Esophagus muscularis mucosa (tissue), 4 donors: ENCODE measurements at places on chromosomes 7 and 10. TPM values are rescaled to one million over a fixed set of nuclear protein-coding genes. Genes with fewer than 3 reads are reported as not detected.

GRCh38 chr10:71348850-71349249 is 29.8 kb downstream of the SLC29A3 start:
- no peaks in the 10 kb centered on the region for H3K27me3 ChIP-seq
- H3K36me3 ChIP-seq, result peaks cover 6% of the 10 kb centered on the region
- no peak overlapping the region for H3K27ac ChIP-seq
- peaks cover under 1% of the 10 kb centered on the region for H3K4me1 ChIP-seq
- no peak overlapping the region for H3K4me3 ChIP-seq

- H3K4me1 ChIP-seq, result peaks cover 26% of the 10 kb centered on the region
- no peak for DNase-seq
- no peak overlapping the region for H3K27ac ChIP-seq
- H3K36me3 ChIP-seq, result no peaks in the 10 kb centered on the region
Observed at GRCh38 chr10:6123532-6123931, 34.7 kb downstream of the RBM17 start.

DNA sequence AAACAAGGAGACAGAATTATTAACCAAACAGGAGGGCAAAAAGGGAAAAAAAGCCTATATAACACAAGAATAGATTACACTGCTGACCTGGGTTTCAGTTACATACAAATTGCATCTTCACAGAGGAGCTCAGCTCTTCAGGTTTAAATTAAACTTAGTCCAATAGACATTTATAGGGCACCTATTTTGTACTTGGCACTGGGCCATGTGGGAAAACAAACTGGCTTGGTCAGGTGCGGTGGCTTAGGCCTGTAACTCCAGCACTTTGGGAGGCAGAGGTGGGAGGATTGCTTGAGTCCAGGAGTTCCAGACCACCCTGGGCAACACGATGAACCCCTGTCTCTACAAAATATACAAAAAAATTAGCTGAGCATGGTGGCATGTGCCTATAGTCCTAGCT is 62.3 kb upstream of the CCDC6 start:
- no peak overlapping the region for H3K4me3 ChIP-seq
- no peaks in the 10 kb centered on the region for H3K36me3 ChIP-seq
- no peak overlapping the region for H3K27ac ChIP-seq
- DNase-seq, result no peak

- DNase-seq, result no peak
- no peak overlapping the region for H3K27ac ChIP-seq
- H3K36me3 ChIP-seq, result no peaks in the 10 kb centered on the region
- H3K4me3 ChIP-seq, result no peak overlapping the region
- H3K4me1 ChIP-seq, result no peaks in the 10 kb centered on the region
Observed at GRCh38 chr7:139984642-139985539, 77.9 kb downstream of the PARP12 start.

GRCh38 chr10:71217266-71218045 is 5.1 kb downstream of the UNC5B start:
- no peaks in the 10 kb centered on the region for H3K27me3 ChIP-seq
- peak overlapping the region; percentile 59 for H3K27ac ChIP-seq
- peaks cover 39% of the 10 kb centered on the region for H3K4me1 ChIP-seq
- H3K36me3 ChIP-seq, result no peaks in the 10 kb centered on the region
- H3K4me3 ChIP-seq, result peak overlapping the region; percentile 62

DNA sequence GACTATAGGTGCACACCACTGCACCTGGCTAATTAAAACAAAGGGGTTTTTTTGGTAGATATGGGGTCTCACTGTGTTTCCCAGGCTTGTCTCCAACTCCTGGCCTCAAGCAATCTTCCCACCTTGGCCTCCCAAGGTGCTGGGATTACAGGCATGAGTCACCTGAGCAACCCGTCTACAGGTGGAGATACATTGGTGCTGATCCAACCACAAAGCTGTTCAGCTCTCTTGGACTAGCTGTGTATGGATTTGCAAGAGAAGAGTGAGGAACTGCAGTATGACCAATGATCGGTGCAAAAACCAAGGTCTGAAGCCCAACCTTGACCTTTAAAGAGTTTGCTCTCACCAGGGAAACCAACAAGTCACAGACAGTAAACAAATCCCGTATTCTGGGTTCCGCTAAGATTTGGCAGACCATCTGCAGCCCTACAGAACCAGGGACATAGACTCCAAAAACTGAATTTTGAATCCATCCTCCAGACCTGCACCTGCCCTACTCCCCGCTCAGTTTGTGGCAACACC is 18.9 kb downstream of the EPHB4 start:
- no peak overlapping the region for H3K4me3 ChIP-seq
- H3K27me3 ChIP-seq, result no peaks in the 10 kb centered on the region

- peak overlapping the region; percentile 51 for H3K27ac ChIP-seq
- H3K4me3 ChIP-seq, result no peak overlapping the region
- DNase-seq, result no peak
- no peaks in the 10 kb centered on the region for H3K27me3 ChIP-seq
- H3K4me1 ChIP-seq, result peaks cover 30% of the 10 kb centered on the region
Observed at GRCh38 chr7:897771-898376, 21.5 kb downstream of the GET4 start.

DNA sequence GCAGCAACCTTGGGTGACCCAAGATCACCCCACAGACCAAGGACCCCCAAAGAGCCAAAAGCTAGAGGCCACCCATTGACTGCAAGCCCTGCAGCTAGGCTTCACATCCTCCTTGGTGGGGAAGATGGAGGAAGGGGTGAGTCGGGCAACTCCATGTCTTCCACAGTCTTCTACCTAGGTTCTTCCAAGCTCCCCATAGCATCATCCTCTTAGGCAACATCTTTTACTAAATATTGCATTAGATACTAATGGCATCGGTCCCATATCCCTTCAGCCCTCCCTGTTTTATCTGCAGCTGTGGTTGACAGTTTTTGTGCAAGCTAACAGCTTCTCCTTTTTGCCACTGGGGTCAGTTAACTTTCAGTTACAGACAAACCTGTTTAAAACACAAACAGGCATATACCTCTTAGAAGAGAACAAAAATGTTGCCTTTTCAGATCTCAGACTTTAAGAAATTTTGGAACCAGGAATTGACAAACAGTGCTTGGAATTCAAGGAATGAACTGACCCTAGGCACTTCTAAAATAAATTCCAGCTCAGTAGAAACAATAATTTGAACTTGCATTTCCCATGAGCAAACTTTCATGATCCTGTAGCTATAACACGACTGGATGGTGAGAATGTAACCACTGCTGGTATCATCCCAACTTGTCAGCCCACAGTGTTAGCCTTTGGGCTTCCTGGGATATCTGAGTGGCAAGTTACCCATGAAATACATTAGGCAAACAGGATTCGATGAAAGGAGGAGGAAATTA is 33.9 kb upstream of the MSMB start:
- H3K4me1 ChIP-seq, result no peaks in the 10 kb centered on the region
- DNase-seq, result peak; percentile 79
- H3K27me3 ChIP-seq, result no peaks in the 10 kb centered on the region
- H3K36me3 ChIP-seq, result no peaks in the 10 kb centered on the region
- no peak overlapping the region for H3K27ac ChIP-seq
- H3K4me3 ChIP-seq, result no peak overlapping the region

- H3K27ac ChIP-seq, result no peak overlapping the region
- H3K4me3 ChIP-seq, result no peak overlapping the region
- no peaks in the 10 kb centered on the region for H3K36me3 ChIP-seq
- H3K27me3 ChIP-seq, result no peaks in the 10 kb centered on the region
- DNase-seq, result peak; percentile 92
Observed at GRCh38 chr7:51067757-51068156, 248.9 kb downstream of the COBL start.

DNA sequence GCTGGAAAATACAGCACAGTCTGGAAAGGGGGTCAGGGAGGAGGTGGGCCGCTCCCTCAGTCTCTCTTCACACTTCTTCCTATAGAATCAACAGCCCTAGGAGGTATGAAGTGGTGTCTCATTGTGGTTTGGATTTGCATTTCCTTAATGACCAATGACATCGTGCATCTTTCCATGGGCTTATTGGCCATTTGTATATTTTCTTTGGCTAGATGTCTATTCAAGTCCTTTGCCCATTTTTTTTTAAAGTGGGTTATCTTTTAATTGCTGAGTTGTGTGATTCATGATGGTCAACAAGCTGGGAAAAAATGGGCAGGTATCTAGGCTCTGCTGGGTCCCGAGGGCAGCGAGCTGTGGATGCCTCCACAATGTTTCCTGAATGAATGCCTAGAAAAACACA is 29.1 kb downstream of the TMEM130 start:
- H3K4me3 ChIP-seq, result no peak overlapping the region
- H3K36me3 ChIP-seq, result no peaks in the 10 kb centered on the region
- no peaks in the 10 kb centered on the region for H3K4me1 ChIP-seq
- DNase-seq, result no peak
- H3K27me3 ChIP-seq, result peaks cover 41% of the 10 kb centered on the region

DNA sequence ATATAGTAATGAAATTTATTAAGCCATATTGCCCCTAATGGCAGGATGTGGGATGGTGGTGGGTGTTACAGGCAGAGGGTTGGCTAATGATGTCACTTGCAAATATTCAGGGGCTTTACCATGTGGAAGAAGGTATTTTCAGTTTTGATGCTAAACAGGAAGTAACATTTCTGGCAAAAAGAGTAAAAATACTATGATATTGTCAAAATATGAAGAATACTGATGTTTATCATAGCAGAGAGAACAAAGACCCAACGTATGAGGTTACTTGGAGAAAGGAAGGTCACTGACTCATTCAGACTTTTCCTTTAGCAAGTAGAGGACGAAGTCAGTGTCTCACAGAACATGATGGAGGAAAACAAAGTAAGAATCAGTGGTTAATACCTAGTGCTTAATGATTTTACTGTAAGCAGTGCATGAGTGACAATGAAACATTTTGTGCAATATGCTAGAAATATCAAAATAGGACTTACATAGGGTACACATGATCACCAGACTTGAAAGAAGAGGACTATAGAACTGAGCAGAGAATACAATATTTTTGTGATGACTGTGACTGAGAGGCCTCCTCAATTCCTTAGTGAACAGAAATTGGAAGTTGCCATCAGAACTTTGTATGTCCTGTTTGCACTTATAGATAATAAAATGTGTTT is 89.7 kb upstream of the STEAP4 start:
- no peak overlapping the region for H3K4me3 ChIP-seq
- H3K4me1 ChIP-seq, result no peaks in the 10 kb centered on the region
- no peaks in the 10 kb centered on the region for H3K36me3 ChIP-seq
- no peak overlapping the region for H3K27ac ChIP-seq
- DNase-seq, result no peak

DNA sequence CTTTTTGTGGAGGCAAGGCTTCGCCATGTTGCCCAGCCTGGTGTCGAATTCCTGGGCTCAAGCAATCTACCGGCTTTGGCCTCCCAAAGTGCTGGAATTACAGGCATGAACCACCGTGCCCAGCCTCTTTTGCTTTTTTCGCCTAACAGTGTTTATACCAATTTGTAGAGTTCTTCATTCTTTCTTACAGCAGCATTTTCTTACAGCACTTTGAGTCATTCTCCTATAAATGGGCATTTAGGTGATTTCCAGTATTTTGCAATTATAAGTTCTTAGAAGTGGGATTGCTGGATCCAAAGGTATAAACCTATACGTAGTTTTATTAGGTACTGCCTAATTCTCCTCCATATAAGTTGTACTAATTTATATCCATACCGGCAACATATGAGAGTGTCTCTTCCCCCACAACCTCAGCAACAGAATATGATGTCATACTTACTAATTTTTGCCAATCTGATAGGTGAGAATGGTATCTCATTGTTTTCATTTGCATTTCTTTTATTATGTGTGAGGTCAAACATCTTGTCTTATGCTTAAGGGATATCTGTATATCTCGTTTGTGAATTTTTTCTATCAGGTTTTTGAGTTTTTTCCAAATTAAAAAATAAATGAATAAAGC is 39.1 kb downstream of the SUFU start:
- H3K4me1 ChIP-seq, result peaks cover 4% of the 10 kb centered on the region
- no peak overlapping the region for H3K4me3 ChIP-seq
- no peaks in the 10 kb centered on the region for H3K27me3 ChIP-seq
- no peak overlapping the region for H3K27ac ChIP-seq
- DNase-seq, result no peak

DNA sequence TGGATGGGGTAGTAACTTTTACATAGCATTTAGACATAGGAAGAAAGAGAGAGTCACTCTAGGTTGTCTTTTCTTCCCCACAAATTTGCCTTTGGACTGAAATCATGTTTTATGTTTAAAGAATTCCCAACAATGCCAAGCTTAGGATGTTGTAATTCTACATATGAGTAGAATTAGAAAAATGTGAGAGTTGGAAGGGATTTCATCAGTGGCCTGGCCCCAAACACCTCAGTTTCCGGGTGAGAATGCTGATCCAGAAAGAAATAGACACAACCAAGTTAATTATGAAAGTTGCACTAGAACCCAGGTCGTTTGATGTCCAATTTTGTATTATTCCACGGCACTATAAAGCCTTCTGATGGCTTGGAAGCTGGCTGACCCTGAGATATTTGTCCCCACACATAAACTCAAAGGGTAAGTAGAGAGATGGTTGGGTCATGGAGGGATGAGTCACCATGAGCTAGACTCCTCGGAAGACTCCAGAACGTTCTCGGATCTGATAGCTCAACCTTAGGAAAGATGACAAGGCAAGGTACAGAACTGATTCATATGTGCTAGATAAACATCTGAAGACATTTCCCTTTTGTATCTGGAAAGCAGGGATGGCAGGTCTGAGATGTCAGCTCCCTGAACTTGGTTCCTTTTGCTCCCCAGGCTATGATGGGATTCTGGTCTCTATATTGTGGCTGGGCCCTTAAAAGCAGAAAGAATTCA is 48.8 kb upstream of the SLC35B4 start:
- no peak overlapping the region for H3K4me3 ChIP-seq
- no peaks in the 10 kb centered on the region for H3K4me1 ChIP-seq
- no peak overlapping the region for H3K27ac ChIP-seq
- H3K36me3 ChIP-seq, result no peaks in the 10 kb centered on the region
- peaks cover 7% of the 10 kb centered on the region for H3K27me3 ChIP-seq

DNA sequence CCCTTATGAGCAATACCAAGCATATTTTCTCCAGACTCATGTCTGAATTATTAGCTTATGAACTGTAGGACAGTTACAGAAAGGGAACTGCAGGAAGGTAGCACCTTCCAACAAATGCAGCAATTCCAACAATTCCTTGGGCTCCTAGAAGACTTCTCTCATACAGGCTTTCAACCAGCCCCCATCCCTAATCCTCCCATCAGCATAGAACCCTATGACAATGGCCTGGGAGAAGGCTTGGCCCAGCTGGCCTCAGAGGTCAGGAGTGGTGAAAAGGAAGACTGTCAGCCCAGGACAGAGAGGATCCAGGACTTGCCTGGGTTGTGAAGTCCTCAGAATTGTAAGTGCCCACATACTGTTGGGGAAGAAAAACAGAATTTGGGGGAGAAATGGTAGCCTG is 5.9 kb downstream of the VPS41 start:
- no peak overlapping the region for H3K27ac ChIP-seq
- DNase-seq, result no peak
- H3K4me3 ChIP-seq, result no peak overlapping the region
- no peaks in the 10 kb centered on the region for H3K27me3 ChIP-seq
- H3K4me1 ChIP-seq, result peaks cover 4% of the 10 kb centered on the region

- H3K36me3 ChIP-seq, result peaks cover 55% of the 10 kb centered on the region
- peak overlapping the region; percentile 77 for H3K27ac ChIP-seq
- no peak overlapping the region for H3K4me3 ChIP-seq
- DNase-seq, result no peak
- peaks cover 3% of the 10 kb centered on the region for H3K4me1 ChIP-seq
Observed at GRCh38 chr10:124040451-124041188, 52.8 kb downstream of the CHST15 start.

- H3K36me3 ChIP-seq, result peaks cover 86% of the 10 kb centered on the region
- peak overlapping the region; percentile 57 for H3K27ac ChIP-seq
- H3K27me3 ChIP-seq, result no peaks in the 10 kb centered on the region
- no peak overlapping the region for H3K4me3 ChIP-seq
- DNase-seq, result no peak
Observed at GRCh38 chr7:5229451-5230264, 39.6 kb downstream of the WIPI2 start.

Gene MKLN1
- 43.9 TPM for total RNA-seq

Gene TAS2R5
- 0.50 TPM for total RNA-seq

Gene ABCC2
- total RNA-seq, result 0.32 TPM

Gene SPDYE6
- not detected for total RNA-seq
